ENCODE measurements at places on chromosomes 5 and 9.
A peak's percentile ranks its signal among the peaks of the same experiment; 100 is the strongest.

GRCh38 chr5:119327018-119327417 lies 28.8 kb upstream of the TNFAIP8 start:
- DNase-seq, result no peak

DNA sequence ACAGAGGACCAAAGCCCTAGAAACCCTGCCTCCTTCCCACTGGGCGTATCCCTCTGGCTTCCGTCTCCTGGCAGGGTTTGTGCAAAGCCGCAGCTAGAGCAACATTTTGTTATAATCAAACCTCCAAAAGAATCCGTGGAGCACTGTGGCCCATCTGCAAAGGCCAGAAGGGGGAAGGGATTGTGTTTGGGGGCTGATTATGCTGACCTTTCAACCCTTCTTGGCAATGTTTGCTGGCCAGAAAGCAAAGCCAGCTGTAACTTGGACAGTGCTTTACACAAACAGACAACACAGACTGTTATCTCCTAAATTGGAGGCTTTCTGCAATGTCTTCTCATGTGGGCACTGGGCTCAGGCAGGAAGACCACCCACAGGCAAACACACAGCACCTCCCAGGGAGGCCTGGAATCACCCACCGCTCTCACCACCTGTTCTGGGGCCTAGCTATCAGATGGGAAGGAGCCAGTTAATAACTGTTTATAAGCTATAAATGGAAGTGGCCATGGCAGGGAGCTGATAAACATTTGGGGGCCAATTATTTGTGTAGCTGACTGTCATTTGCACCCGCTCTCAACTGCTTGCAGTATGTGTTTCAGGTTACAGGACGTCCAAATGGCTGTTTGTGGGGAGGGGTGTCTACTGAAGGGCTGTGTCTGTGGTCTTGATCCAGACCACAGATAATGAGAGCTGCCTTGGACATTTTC lies 121.6 kb upstream of the ERCC6L2 start:
- no peak for DNase-seq

- peak; percentile 13 for DNase-seq
Measured at GRCh38 chr9:131349881-131350563, 43.9 kb upstream of the PRRC2B start.

DNA sequence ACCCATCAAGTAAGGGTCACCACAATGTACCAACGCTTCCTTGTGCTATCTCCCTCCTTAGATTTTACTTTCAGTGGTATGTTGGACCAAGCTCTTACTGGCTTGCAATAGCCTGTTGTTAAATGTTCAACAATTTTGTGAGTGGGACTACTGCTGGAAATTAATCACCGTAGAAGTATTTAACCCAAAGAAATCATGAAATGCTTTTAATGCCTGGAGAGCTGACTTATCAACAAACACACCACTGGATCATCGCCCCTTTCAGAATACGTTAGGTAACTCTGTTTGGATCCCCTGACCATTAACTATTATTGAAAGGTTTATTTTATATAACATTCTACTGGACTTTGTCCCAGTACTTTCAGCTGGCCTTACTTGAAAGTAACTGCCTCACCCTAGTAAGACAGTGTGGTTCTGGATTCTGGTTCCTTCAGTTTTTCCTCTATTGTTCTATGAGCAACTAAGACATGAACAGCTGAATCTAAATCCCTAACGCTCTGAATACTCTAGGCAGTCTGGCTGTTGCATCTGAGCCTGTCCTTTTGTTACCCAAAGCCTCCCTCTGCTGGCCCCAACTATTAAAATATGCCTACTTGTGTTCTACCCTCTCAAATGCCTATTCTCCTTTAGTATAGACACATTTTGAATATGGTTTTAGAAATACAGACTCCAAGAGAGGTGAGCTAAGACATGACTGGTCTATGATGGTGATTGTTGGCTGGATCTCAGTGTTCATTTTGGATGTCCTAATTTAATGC lies 1203.4 kb upstream of the DMAC1 start:
- DNase-seq, result no peak

DNA sequence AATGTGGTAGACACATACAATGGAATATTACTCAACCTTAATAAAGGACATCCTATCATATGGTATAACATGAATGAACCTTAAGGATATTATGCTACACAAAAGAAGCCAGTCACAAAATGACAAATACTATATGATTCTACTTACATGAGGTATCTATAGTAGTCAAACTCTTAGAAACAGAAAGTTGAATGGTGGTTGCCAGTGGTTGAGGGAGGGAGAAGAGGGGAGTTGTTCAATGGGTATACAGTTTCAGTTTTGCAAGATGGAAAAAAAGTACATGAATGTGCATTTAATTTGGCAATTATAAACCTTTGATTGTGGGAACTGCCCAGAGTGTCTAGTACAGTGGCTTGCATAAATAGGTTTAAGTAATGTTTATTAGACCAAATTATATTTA lies 473.3 kb upstream of the ZNF608 start:
- no peak for DNase-seq

DNA sequence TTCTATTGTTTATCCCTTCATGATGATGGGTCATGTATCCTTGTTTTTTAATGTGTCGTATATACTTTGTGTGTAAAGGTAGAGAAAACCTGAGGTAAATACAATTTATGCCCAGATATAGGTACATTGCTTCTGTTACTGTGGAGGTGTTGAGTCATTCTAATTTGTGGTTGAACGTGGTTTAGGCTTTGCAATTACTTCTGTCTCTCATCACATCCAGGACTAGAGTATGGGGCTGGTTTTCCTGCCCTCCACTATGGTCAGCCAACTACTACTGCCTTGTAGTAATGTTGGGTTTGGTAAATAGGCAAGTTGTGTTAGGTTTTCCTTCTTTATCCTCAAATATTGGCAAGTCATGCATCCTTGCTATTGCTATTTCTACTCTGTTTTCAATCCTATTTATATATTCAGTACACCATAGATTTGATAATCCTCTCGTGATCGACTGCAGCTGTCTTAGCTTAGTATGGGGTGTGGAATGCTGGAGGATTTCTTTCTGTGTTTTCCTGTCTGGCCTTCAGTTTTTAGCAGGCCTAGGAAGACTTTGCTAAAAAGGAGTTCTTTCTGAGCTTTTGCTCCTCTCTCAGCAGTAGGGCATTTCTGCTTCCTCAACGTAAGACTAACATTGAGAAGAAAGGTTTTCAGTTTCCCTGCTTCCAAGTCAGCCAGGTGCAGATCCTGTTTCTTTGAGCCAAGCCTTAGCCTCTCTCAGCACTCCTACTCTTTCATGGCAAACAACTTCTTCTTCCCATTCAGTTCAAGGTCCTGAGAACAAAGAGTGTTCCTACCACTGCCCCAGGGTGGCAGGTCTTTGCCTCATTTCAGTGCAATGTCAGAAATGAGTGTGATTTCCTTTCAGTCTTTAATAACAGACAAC lies 844.4 kb upstream of the CDH18 start:
- DNase-seq, result no peak

- DNase-seq, result no peak
Measured at GRCh38 chr5:116379306-116379705, 195.3 kb downstream of the SEMA6A start.

DNA sequence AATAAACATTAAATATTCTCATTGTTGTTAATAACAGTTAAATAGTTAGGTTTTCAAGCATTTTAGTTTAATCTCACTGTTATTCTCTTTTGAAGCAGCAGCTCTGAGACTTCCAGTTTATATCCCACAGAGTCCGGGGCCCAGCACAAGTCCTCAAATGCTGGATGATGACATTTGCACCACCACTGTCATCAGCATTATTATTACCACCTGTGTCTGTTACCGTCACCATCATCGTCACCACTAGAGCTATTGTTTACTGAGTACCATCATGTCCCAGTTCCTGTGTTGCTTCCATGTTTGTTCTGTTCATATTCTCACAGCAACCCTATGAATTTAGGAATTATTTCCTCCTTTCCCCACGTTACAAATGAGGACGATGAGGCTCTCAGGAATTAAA lies 169.2 kb upstream of the NR3C1 start:
- DNase-seq, result no peak

DNA sequence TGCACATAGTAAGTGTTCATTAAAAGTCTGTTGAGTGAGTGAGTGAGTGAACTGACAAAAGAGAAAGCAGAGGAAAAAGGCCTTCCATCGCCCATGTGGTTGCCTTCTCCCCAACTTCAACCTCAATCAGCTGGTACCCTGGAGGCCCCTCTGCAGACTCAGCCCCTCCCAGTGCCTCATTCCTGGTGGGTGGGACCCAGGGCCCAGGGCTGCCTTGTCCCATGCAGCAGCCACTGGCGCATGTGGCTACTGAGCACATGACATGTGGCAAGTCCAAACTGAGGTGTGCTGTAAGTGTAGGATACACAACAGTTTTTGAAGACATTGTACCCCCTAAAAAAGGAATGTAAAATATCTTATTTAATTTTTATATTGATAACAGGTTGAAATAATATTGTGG lies 29.6 kb downstream of the NDUFA8 start:
- no peak for DNase-seq

DNA sequence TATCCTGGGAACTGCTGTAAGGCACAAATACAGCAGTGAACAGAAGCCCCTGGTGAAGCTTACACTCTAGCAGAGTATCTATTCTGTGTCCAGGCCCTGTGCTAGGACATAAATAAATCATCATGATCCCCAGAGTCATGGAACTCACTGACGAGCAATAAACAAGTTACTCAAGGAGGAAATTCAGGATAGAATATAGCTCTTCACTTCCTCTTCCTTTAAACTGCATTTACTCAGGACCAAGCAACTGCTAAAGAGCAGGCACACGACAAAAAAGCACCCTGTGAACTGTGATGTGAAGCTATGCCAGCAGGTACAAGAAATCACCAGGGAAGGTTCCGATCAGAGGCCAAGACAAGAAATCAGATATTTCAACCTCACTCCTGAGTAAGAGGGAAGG lies 47.8 kb upstream of the NR5A1 start:
- no peak for DNase-seq

GRCh38 chr5:109962882-109963603 lies 273.3 kb downstream of the MAN2A1 start:
- DNase-seq, result no peak

DNA sequence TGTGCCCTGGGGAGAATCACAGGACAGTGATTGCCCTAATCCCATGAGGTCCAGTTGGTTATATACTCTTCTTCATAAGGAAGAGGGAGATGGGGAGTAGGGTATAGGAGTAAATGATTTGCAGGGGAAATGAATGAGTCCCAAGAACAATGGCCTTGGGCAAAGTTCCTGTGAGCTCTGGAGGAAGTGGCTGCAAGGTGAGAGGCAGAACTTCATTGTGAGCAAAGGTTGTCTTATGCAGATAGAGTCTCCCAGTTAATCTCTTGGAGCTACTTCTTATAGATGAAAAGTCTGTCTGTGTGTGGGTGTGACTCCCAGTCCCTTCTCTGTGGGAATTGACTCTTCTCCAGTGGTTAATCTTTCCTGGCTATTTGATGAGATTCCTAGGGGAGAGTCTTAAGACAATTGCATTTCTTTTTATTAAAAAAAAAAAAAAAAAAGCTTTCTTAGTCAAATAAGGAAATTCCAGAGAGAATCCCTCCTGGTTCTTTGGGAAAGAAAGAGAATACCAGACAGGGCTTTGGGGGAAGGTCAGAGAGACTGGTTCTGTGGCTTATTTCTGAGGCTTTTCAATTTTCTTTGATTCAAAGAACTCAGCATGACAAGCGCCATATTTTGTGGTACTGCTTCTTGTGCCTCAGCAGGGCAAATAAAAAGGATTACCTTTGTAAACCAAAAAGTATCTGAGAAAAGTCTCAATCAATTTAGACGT lies 33.6 kb upstream of the MEGF10 start:
- DNase-seq, result no peak

- DNase-seq, result no peak
Measured at GRCh38 chr5:14105718-14106410, 37.3 kb upstream of the TRIO start.

GRCh38 chr5:6166698-6167394 lies 211.5 kb downstream of the MED10 start:
- DNase-seq, result no peak

GRCh38 chr9:106897236-106897635 lies 34.3 kb downstream of the ZNF462 start:
- DNase-seq, result no peak

GRCh38 chr5:75282581-75282980 lies 45.9 kb upstream of the ANKRD31 start:
- DNase-seq, result no peak

DNA sequence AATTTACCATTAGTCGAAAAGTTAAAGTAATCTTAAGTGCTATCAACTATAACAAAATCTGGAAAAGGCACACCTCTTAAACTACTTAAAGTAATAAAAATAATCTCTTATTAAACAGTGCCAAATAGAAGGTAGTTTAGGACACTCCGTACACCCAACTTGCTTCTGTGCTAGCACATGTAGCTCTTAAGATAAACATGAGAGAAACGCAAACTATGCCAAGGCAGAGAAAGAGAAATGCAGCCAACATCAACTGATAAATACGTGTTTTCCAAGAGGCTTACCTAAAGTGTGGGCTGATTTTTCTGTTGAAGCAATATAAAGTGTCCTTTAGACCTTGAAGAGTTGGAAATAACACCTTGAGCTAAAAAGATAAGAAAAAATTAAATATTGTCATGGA lies 480.6 kb upstream of the DAB2 start:
- no peak for DNase-seq

GRCh38 chr5:78799266-78800017 lies 150.9 kb upstream of the LHFPL2 start:
- DNase-seq, result no peak

GRCh38 chr5:60538955-60539866 lies 160.8 kb downstream of the DEPDC1B start:
- DNase-seq, result no peak

DNA sequence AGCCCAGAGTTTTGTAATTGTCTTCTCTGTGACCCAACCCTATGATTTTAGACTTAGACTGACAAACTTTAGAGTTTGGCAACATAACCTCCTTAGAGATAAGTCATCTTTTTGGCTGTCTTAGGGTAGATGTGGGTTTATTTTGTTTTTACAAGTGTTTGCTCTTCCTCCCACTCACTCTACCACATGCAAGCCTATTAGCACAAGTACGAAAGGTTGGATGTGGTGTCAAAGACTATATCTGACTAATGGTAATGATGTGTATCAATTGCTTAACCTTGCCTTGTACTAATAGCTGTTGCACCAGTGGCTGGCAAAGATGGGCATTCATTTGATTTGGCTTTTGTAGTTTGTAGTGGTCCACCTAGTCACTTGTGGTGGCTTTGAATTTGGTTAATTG lies 46.5 kb downstream of the SLC25A46 start:
- no peak for DNase-seq

- no peak for DNase-seq
Measured at GRCh38 chr5:54361691-54362411, 51.5 kb upstream of the ARL15 start.

DNA sequence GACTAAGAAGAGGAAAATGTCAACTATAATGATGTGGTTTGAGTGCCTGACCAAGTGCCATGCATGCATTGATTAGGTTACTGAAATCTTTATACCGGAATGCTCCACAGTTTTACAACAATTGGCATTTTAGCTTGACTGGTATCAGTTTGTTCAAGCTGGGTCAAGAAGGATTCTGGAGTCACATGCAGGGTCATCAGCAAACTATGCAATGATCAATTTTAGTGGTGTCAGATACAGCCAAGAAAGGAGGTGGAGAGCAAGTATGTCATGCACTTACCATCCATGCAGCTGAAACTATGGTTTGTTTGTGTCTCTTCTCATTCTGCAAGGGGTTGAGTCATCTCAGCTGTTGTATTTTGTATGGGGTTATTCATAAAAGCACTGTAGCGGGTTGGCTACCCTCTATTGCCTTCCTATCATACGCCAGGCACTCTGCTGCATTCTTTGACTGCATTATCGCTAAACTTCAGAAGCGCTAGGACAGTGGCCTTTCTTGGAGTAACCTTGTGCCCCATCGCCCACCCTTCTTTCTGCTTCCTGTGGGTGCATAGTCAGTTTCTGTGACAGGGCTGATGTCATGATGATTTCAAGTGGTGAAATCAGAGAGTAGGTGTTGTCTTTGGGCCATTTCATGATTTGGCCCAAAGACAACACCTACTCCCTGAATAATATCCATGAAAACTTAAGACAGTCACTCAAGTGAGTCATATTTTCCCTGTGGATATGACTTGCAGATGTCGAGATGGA lies 145.4 kb downstream of the MTX3 start:
- DNase-seq, result no peak

All from NCI-H187 treated with DMSO at 0.1 percent for 48 hours (cell line).